Lung (tissue), 17 donors: ENCODE measurements at places on chromosomes 2 and 18. TPM values are rescaled to one million over a fixed set of nuclear protein-coding genes. Genes with fewer than 3 reads are reported as not detected.

ZNF407 gene
- total RNA-seq, result 14.1 TPM

SERPINB7 gene
- total RNA-seq, result 0.12 TPM

GRCh38 chr2:234917211-234917975 is 34.4 kb upstream of the SH3BP4 start:
- no peaks in the 10 kb centered on the region for H3K4me1 ChIP-seq
- H3K4me3 ChIP-seq, result no peak overlapping the region
- no peaks in the 10 kb centered on the region for H3K27me3 ChIP-seq
- no peaks in the 10 kb centered on the region for H3K36me3 ChIP-seq
- no peak overlapping the region for H3K27ac ChIP-seq
- DNase-seq, result peak; percentile 29

- no peak overlapping the region for H3K27ac ChIP-seq
- H3K27me3 ChIP-seq, result no peaks in the 10 kb centered on the region
- no peaks in the 10 kb centered on the region for H3K4me1 ChIP-seq
- no peaks in the 10 kb centered on the region for H3K36me3 ChIP-seq
Measured at GRCh38 chr2:34096562-34097171, 497.6 kb upstream of the FAM98A start.

DNA sequence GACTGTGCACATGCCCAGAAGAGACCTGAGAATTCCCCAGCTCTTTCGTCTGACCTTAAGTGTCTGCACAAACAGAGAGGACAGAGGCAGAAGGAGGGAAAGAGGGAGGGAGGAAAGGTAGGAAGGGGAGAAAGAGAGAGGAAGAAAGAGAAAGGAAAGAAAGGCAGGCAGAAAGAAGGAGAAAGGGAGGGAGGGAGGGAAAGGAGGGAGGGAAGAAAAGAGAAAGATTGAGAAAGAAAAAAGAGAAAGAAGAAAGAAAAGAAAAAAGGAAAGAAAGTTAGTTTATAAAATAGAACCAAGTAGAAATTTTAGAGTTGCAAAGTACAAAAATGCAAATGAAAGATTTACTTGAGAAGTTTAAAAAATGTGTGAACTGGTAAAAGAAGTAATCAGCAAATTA is 7.4 kb upstream of the POLR1B start:
- peaks cover 5% of the 10 kb centered on the region for H3K4me1 ChIP-seq
- no peaks in the 10 kb centered on the region for H3K27me3 ChIP-seq

DNA sequence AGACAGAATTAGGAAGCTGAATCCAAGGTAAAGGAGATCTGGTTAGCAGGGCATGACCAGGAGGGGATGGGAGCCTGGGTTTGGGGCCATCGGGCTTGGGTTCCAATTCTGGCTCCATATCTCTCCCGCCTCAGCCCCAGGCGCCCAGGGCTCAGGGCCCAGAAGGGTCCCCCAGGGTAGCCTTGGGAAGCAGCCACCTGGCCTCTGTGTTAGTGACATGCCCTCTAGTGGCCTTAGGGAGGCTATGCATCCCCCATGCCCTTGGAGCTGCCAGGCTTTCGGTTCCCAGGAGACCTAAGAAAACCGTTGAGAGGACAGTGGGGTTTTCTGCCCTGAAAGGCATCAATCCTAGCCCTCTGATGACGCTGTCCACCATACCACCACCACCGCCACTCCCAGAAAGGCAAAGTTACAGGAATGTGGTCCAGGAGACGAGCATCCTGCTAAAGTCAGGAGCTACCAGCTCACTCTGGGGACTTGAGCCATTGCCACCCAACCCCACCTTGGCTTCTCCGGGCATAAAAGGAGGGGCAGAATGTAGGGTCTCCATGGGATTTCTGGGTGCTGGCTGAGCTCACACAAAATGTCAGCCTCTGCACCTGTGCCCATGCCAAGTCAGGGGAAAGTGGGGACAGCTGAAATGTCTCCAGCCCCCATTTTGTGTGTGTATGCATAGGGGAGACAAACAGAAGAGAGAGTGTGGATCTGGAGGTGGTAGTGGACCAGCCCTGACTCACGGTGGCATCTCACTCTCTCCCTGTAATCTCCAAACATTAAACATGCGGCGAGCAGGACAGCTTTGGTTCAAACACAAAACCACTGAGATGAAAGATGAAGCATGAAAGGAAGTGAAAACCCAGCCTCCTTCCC is 56.5 kb downstream of the EMX1 start:
- H3K4me1 ChIP-seq, result no peaks in the 10 kb centered on the region
- peak; percentile 56 for DNase-seq
- no peaks in the 10 kb centered on the region for H3K27me3 ChIP-seq
- H3K27ac ChIP-seq, result no peak overlapping the region
- H3K4me3 ChIP-seq, result no peak overlapping the region

DNA sequence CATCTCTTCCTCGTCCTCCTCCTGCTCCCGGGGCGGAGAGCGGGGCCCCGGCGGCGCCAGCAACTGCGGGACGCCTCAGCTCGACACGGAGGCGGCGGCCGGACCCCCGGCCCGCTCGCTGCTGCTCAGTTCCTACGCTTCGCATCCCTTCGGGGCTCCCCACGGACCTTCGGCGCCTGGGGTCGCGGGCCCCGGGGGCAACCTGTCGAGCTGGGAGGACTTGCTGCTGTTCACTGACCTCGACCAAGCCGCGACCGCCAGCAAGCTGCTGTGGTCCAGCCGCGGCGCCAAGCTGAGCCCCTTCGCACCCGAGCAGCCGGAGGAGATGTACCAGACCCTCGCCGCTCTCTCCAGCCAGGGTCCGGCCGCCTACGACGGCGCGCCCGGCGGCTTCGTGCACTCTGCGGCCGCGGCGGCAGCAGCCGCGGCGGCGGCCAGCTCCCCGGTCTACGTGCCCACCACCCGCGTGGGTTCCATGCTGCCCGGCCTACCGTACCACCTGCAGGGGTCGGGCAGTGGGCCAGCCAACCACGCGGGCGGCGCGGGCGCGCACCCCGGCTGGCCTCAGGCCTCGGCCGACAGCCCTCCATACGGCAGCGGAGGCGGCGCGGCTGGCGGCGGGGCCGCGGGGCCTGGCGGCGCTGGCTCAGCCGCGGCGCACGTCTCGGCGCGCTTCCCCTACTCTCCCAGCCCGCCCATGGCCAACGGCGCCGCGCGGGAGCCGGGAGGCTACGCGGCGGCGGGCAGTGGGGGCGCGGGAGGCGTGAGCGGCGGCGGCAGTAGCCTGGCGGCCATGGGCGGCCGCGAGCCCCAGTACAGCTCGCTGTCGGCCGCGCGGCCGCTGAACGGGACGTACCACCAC is 2.1 kb downstream of the GATA6 start:
- H3K4me3 ChIP-seq, result peak overlapping the region; percentile 79
- peaks cover 33% of the 10 kb centered on the region for H3K36me3 ChIP-seq
- no peak for DNase-seq
- no peaks in the 10 kb centered on the region for H3K4me1 ChIP-seq
- no peaks in the 10 kb centered on the region for H3K27me3 ChIP-seq
- peak overlapping the region; percentile 99 for H3K27ac ChIP-seq

DNA sequence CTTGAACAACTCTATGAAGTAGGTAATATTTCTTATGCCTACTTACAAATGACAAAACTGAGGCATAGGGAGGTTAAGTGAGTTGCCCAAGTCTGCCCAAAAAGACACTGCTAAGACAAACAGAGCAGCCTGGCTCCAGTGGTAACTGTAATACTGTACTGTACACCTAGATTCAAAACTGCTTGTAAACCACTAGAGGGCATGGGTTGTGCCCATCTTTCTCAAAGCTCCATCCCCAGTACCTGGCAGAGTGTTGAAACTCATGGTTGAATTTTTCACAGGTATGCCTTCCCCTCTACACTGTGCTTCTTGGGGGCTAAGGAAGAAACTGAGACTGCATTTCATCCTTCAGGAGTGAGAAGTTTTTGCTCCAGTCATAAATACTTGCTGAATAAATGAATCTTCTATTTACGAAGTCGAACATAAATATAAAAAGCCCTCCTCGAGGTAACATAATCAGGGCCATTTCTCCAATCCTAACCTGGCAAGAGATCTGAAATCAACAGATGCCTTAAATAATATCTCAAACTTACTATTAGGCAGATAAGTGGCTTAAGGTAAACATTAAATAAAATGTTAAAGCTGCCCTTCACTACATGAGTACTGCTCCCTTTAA is 2.0 kb downstream of the PPP4R1 start:
- no peak overlapping the region for H3K27ac ChIP-seq
- no peaks in the 10 kb centered on the region for H3K27me3 ChIP-seq
- H3K36me3 ChIP-seq, result peaks cover 6% of the 10 kb centered on the region
- no peak overlapping the region for H3K4me3 ChIP-seq

DNA sequence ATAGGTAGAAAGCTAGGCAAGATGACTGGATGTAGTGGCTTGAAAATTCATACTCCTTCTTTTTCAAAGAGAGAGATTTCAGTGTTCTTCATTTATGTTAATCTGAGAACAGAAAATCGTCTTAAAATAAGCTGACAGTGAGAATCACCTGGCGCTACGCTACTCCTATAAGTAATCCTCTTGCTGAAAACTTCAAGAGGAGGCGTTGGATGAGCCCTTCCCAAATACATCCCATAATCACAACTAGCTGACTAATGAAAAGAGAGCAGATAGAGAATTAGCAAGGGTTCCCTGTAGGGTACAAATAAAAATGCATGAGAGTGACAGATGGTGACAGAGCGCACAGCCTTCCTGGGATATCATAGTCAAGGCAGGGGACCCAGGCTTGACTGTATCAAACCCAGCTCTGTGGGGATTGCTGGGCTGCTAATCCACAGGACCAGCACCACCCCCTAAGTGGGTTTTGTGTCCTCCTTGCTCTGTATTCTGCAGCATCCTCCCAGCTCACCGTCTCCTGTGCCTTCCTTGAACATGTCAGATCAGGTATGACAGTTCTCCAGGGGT is 280.2 kb downstream of the SP3 start:
- H3K27ac ChIP-seq, result no peak overlapping the region
- no peaks in the 10 kb centered on the region for H3K4me1 ChIP-seq
- no peaks in the 10 kb centered on the region for H3K36me3 ChIP-seq
- no peaks in the 10 kb centered on the region for H3K27me3 ChIP-seq
- H3K4me3 ChIP-seq, result no peak overlapping the region
- DNase-seq, result no peak

- DNase-seq, result no peak
- H3K36me3 ChIP-seq, result no peaks in the 10 kb centered on the region
- H3K4me3 ChIP-seq, result no peak overlapping the region
- no peaks in the 10 kb centered on the region for H3K27me3 ChIP-seq
- H3K4me1 ChIP-seq, result no peaks in the 10 kb centered on the region
Measured at GRCh38 chr2:123864416-123864815, 160.7 kb upstream of the CNTNAP5 start.

GRCh38 chr2:61714210-61714609 is 139.7 kb downstream of the FAM161A start:
- no peaks in the 10 kb centered on the region for H3K36me3 ChIP-seq
- no peak overlapping the region for H3K27ac ChIP-seq
- no peaks in the 10 kb centered on the region for H3K27me3 ChIP-seq
- no peak overlapping the region for H3K4me3 ChIP-seq

DNA sequence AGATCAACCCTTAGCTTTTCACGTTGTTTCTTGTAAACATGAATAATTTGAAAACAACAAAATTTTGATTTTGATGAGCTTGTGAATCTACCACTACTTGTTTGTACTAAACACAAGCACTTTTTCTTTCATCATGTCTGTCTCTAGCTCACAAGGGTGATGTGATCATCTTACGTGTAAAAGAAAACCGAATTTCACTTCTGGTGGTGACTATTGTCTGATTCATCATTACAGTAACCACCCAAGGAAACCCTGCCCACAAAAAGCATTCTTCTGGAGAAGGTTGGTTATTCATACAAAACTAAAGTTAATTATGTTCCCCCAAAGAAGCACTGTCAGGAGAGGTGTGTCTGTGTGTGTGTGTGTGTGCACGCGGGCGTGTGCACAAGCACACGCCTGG is 285.4 kb downstream of the ZNF516 start:
- no peak overlapping the region for H3K27ac ChIP-seq
- no peak for DNase-seq
- H3K36me3 ChIP-seq, result no peaks in the 10 kb centered on the region
- H3K27me3 ChIP-seq, result no peaks in the 10 kb centered on the region

DNA sequence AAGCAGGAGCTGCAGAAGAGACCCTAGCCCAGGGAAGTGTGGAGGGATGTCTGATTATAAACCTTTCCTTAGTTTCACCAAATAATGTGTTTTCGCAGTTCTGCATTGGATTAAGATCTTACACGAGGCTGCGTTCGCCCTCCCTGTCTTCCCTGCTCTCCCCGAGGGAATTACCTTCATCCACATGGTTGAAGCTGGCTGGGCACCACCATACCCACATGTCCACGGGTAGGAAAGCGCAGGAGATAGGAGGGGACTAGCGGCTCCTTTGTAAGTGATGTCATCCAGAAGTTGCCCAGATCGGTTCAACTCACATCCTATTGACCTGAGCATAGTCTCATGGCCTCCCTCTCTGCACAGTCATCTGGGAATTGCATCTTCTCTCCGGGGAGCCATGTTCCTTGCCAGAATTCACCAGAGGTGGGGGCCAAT is 1.1 kb downstream of the TTL start:
- no peaks in the 10 kb centered on the region for H3K4me1 ChIP-seq
- no peaks in the 10 kb centered on the region for H3K36me3 ChIP-seq
- peak overlapping the region; percentile 71 for H3K4me3 ChIP-seq
- peak; percentile 40 for DNase-seq
- H3K27ac ChIP-seq, result peak overlapping the region; percentile 88

DNA sequence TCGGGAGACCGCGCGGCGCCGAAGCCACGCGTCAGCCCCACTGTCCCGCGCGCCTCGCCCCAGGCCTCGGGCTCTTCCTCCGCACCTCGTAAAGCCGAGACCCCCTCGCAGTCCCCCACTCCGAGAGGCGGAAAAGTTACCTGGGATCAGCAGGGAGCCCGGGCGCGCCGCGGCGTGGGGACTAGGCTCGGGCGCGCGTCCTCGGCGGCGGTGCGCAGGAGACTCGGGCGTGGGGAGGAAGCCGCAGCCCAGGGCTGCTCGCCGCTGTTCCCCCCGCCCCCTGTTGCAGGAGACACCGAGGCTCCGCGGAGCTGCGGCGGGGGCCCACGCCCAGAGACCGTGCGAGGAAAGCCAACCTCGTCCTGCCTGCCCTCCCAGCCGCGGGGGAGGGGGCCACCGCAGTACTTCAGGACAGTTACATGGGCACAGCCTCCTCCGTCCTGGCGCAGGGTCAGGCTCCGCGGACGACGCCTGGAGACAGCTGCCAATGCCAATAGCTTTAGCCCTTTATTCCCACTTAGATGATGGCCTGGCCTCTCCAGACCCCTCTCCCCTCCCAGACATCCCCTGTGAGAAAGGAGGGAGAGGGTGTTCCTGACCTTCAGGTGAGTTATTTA is at the start of gene EPB41L3:
TSS of gene EPB41L3 (minus strand) at position 225 of the 617 bp plus-strand sequence. CDS start 54,814 bp downstream, outside the sequence.
- peak; percentile 56 for DNase-seq
- H3K36me3 ChIP-seq, result no peaks in the 10 kb centered on the region
- peak within 1 kb of the TSS; percentile 80 for H3K27ac ChIP-seq
- peaks cover 7% of the 10 kb centered on the region for H3K4me1 ChIP-seq
